Activated B cell treated with CpG ODN at 0.5 μM for 24 hours (primary cell): ENCODE measurements at places on chromosomes 12 and 14. TPM values are rescaled to one million over a fixed set of nuclear protein-coding genes. Genes with fewer than 3 reads are reported as not detected.

PLEKHG7 gene
- 3.4 and 4.1 TPM in 2 replicates for total RNA-seq

DNA sequence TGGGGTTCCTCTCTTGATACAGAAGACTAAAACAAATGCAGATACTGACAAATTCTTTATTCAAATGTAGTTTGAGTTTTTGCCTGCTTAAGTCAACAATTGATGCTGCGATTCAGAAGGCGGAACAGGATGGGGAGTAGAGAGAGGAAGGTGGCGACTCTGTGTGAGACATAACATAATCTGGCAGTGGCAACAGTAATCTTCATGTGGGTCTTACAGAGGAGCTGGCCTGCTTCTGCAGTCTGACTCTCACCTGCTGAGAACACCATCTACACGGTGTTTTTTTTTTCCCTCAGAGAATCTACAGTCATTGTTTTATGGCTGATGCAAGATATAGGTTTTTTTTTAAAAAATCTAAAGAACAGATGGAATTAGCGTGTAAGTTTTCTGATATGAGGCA is 10.1 kb downstream of the CCDC92 start:
- DNase-seq: no peak
- H3K27me3 ChIP-seq: no peaks in the 10 kb centered on the region
- no peak overlapping the region for H3K27ac ChIP-seq
- H3K36me3 ChIP-seq: peaks cover 3% of the 10 kb centered on the region
- H3K4me1 ChIP-seq: peaks cover 3% of the 10 kb centered on the region

HSPB8 gene
- total RNA-seq: not detected in 2 replicates

ESPL1 gene
- total RNA-seq: 6.2 and 8.2 TPM in 2 replicates

- no peak for DNase-seq
- H3K36me3 ChIP-seq: peaks cover 23% of the 10 kb centered on the region
- no peaks in the 10 kb centered on the region for H3K27me3 ChIP-seq
- peaks cover 2% of the 10 kb centered on the region for H3K4me1 ChIP-seq
- H3K4me3 ChIP-seq: no peak overlapping the region
These were observed 124.2 kb downstream of the DENND5B start for GRCh38 chr12:31466768-31467167.

DNA sequence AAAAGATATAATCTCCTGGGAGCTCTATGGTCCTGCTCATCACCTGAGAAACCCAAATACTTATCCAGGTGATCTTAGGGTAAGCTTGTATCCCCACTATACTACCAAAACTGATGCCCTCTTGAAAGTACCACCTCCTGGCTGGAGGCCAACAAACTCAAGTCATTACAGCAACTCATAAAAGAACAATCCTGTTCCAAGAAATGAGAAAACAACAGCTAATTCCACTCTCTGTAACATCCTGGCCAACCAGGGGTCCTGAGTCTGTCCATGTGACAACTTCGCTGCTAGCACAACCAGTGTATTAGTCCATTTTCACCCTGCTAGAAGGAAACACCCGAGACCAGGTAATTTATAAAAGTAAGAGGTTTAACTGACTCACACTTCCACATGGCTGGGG is 190.0 kb upstream of the BMP4 start:
- no peaks in the 10 kb centered on the region for H3K4me1 ChIP-seq
- no peaks in the 10 kb centered on the region for H3K36me3 ChIP-seq
- H3K4me3 ChIP-seq: no peak overlapping the region
- no peak for DNase-seq
- H3K27ac ChIP-seq: no peak overlapping the region

RNASE3 gene
- total RNA-seq: not detected in 2 replicates
